ENCODE measurements at places on chromosomes 11 and 22.

DNA sequence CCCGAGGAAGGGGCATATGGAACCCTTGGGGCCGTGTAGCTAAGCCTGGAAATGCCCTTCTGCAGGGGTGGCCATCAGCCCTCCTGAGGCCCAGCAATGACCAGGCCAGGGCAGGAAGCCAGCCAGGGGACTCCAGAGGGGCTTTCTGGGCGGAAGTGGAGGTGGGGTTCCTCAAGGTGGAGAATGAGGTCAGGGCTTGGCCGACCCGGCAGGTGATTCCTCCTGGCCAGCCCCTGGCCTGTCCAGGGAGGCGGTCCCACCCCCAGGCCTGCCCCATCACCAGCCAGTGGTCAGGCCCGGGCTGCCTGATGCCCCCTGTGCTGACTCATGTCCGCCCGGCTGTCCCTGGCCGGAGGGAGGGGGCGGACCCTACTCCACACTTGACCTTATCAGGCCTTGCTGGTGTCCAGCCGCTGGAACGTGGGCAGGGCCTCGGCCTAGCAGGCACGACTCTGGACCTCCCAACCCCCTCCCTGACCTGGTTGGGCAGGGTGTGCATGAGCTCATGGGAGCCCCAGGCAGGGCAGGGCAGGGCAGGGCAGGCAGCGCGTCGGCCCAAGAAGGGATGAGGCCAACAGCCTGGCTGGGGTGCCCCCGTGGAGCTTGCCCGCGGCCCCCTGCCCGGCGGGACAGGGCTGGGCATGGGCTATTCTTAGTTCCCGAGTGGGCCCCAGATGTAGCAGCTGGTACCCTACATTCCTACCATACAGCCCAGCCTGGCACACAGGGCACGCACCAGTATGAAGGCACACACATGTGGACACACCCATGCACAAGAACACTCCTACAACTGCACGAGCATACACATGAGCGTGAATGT is 35.9 kb downstream of the RPL3 start:
- DNase-seq, result no peak

- DNase-seq, result peak; percentile 25
These were observed 8.4 kb upstream of the CTR9 start for GRCh38 chr11:10742460-10743208.

- no peak for DNase-seq
These were observed 499.0 kb upstream of the CCDC179 start for GRCh38 chr11:23359297-23359696.

DNA sequence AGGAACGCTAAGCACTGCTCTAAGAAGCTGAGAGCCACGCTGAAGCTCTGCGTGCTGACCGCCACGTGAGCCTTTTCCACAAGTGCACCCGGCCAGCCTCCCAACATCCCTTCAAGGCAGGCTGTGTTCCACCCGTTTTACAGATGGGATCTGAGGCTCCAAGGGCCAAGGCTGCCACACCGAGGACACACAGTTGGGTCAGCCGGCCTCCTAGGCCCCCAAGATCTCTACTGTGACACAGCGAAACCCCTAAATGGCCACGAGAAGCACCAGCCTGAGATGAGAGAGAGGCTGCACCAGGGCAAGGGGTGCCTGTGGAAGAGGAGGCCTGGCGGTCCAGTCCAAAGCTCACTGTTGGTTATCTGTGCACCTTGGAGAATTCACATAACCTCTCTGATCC is 11.8 kb upstream of the CD5 start:
- no peak for DNase-seq

DNA sequence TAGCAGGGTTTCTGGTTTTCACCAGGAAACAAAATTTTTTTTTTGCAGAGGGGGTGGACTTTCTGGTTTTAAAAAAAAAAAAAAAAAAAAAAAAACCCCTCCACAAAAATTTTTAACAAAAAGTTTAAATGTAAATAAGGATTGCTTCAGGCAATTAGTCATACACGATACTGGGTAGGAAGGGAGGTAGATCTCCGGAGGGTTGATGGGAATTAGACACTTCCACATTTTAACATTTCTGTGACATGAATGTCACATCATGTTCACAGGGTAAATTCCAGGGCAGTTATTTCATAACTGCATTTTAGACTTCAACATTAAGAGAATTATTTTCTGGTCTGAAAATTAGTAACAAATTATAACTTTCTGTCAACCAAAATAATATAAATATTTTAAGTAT is 15.9 kb downstream of the NUP98 start:
- DNase-seq, result no peak

DNA sequence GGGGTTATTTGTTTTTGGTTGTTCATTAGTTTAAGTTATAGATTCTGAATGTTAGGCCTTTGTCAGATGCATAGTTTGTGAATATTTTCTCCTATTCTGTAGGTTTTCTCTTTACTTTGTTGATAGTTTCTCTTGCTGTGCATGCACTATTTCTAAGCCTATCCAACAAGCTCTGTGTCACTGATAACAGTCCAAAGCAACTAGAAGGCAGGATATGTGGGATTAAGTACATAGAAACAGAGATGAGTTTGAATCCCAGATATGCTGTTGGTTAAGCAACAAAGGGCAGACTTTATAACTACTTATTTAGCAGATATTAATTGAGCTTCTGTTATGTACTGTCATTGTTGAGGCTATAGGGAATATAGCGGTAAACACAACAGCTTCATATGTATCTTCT is 390.4 kb downstream of the INSC start:
- no peak for DNase-seq

GRCh38 chr11:76791861-76792260 is 8.7 kb downstream of the TSKU start:
- no peak for DNase-seq

DNA sequence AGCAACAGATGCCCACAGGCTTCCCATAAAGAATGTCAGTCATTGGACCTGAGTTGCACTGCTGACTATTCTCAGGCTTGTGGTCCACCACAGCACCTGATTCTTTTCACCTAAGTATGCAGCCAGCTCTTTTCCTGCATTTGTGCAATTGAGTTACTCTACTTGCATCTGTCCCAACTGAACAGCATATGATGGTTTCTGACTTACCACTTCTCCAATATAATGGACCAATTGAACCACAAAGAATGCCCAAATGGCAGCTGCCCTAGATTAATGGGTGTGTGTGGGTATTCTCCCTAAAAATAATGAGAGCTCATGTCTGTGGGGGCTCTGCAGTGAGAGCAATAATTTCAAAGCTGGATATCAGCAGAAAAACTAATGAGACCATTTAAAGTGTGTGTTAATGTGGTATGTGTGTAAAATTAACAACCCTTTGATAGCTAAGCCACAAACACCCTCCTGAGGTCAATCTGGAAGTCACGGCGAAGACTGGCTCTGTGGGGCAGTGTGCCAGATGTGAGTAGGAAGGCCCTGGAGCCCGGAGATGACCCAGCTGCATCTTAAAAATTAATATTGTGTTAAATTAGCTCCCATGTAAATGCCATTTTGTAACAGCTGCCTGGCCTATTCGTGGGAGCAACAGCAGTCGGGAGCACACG is 43.8 kb downstream of the SC5D start:
- DNase-seq, result no peak

DNA sequence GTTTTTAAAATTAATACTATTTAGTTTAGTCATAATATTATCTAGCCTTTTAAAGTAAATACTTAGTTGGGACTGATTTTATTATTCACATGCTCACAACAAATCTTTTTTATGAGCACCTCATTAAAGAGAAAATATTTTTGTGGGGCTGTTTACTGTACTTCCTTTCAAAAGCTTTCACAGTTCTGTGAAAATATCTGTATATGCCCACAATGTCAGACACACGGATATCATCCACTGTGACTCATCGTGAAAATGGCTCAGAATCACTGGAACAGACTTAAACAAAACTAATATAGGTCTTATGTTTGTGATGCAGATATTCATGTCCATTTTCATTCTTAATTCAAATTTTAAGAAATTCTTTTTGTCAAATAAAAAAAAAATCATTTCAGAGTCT is 305.2 kb downstream of the RAB38 start:
- no peak for DNase-seq

All from T-helper 22 cell (primary cell).